KBM-7 (cell line): ENCODE measurements at places on chromosomes 1 and 21.

- DNase-seq, result peak; percentile 79
Observed at GRCh38 chr1:54485416-54485815, 62.6 kb upstream of the ACOT11 start.

GRCh38 chr1:29487291-29487690 is 251.0 kb downstream of the PTPRU start:
- no peak for DNase-seq

DNA sequence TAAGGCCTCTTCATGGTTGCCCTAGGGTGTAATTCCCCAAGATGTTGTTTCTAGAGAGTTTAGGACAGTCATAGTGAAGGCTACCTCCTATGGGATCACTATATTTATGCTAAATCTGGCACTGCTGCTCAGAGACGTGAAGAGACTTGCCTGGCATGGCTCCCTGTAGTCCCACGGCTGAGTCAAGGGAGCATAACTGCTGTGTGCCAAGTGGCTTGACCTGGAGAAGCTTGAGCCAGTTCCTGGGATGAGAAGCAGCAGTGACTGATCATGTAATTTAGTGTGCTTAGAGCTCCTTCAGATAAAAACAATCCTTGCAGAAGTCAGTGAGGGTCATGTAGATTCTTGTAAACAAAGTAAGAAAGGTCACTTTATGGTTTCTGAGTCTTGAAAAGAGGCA is 68.9 kb upstream of the TSPAN2 start:
- no peak for DNase-seq

- no peak for DNase-seq
Observed at GRCh38 chr1:241063276-241063675, 293.7 kb downstream of the RGS7 start.

GRCh38 chr1:1200876-1201810 is 5.2 kb downstream of the TNFRSF18 start:
- peak; percentile 41 for DNase-seq

GRCh38 chr21:41580758-41581554 is 73.0 kb upstream of the TMPRSS2 start:
- no peak for DNase-seq

DNA sequence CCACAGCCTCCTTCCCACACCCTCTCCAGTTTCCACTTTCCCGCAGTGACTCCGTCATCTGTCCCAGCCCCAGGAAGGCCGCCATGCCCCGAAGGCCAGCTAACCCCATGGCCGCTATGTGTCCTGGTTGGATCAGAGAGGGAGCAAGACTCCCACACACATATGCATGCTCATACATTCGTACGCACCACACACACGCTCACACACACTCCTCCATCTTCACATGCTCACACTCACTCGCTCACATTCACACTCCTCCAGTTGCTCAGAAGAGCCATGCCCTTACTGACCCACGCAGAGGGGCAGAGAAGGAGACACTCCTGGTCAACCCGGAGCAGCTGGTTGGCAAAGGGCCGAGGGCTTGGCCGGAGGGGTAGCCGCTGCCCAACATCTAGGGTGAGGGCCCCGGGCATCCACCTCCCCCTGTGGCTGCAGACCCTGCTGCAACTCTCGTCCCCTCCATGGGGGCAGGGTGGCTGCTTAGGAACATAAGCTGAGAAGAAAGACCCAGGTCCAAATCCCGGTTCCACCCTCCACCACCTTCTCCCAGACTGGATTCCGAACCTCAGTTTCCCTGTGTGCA is 122.3 kb upstream of the SLC25A33 start:
- DNase-seq, result no peak
